Naive thymus-derived CD4-positive, alpha-beta T cell (primary cell): ENCODE measurements at places on chromosomes 4 and X.

DNA sequence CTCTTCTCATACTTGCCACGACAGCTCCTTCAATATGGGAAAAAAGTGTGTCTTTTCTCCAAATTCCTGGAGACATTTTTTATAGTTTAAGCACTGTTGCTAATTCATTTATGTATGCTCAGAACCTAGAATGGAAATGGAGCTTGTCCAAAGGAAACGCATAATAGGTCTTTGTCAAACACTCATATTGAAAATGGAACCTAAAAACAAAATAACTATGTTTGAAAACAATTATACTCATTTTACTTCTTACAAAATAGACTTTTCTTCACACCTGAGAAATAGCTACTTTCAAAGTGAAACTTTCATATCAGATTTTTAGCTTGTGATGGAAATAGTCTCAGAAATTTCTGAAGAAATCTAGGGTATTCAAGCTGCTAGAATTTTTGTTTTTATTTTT, 529.7 kb upstream of the BOD1L1 start:
- DNase-seq: no peak

DNA sequence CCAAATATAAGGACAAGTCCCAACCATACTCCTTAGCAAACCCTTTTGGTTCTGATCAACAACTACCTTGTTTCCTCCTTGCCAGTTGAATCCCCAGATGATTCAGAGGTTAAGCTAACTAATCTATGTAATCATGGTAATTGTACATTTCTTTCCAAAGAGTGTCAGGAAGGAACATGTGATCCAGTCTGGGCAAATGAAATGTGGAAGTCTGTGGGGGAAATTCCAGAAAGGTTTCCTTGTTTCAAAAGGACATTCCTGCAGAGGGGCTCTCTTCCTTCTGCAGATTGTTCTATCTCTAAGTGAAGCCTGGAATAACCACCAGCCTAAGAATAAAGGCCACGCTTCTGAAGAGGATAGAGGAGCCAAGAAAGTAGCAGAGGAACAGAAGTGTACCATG, 7.0 kb downstream of the PRSS12 start:
- DNase-seq: no peak

- DNase-seq: no peak
Measured at GRCh38 chr4:138909587-138909986, 106.0 kb upstream of the NOCT start.

DNA sequence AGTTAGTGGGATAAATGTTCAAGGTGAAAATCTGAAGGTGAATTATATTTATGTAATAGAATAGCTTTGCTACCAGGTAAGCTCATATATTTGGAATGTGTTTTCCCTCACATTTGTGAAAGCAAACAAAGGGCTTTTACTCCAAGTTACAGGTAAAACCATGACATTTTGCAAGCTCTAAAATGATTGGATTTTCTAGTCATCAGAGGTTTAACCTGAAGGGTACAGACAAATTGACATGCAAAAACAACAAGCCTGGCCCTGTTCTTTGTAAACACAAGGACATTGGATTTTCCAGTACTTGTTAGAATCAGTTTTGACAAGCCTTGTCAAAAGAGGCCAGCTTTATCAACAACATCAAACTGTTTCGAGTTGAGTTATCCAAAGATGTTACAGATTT, 51.7 kb downstream of the ZFX start:
- DNase-seq: no peak

DNA sequence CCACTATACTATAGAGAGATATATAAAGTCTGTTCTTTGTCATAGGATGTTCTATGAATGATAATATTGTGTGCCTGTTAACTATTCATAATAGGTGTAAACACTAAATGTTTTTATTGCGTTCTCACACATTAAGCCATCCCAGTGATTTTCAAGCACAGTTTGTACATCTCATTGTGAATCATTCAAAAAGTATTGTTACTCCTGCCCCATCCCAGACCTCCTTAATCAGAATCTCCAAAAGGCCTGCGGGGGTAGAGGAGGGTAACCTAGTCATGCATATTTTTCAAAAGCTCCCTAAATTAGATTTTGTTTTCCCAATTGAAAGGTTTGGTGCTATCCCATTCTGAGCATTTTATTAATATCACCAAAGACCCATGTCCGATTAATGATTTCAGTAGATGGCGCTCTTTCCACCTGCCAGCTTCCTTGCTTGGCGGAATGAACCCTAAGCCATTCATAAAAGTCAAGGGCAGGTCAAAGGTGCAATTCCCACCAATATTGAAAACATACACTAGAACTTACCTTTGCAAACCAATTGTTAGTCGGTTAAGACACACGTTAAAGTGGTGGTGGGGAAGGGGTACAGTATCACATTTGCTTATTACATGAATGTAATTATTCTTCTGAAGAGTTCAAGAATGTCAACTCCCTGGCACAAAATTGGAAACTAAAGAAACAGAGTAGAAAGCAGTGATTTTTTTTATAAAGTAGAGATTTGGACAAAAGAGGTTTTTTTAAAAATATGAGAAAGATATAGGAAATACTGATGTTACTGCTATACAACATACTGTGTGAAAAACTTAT, 5.8 kb upstream of the TET2 start:
- peak; percentile 62 for DNase-seq

DNA sequence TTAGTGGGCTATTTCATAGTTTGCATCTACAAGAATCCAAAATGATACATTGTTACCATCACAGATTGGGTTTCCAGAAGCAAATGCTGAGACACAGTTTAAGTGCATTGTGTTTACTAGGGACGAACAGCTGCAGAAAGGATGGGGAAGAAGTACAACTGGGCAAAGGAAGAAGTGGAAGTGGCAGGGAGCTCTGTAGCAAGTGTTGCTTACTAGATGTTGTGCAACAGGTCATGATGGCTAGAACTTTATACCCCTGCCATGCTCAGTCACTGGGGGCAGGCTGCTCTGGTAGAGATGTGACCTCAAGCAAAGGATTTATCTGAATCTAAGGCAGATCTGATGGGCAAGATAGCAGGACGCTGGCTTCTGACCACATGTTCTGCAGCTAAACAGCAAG, 76.1 kb upstream of the EMCN start:
- DNase-seq: no peak

DNA sequence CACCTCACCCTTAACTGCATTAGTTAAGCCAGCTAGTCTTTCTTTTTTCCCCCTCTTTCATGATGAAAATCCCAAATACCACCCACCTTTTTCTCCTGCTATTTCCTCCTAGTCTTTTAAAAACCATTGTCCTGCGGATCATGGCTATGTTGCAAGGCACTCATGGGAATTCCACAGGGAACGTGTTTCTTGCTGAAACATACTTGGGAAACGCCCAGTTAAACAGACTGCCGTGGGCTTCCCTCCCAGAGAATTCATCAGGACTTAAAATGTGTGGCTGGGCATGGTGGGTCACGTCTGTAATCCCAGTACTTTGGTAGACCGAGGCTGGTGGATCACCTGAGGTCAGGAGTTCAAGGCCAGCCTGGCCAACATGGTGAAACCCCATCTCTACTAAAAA, 32.2 kb downstream of the XG start:
- DNase-seq: no peak

DNA sequence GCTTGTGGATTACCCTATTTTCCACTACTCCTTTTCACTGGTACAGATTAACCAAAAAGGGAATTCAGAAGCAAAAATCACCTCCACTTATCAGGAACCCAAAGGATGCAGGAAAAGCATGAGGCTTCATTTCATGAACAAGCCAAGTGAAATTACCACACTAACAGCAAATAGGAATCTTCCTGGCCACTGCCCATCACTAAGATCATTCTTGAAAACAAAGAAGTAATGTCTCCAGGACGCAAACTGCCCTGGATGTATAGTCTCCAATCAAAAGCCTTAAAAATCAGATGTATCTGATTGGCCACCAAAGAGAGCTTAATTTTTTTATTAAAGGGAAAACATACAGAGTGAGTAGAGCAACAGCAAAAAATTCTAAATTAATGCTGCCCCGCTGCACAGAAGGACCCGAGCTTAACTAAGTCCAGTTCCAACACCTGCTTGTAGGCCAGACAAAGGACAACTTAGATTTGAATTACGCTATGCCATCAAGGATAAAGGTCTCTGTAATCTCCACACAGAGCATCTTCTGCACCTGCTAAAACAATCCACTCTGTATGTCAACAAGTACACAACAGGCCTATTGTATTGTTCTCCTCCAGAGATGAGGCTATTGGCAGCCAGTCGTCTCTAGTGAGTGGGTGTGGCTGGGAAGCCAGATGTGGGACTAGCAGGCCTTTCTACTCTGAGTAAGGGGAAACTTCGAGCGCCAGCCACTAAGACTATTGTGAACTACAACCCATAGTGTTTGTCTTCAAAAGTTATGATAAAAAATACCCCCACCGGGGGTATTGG, 12.4 kb downstream of the ZDHHC9 start:
- DNase-seq: no peak

DNA sequence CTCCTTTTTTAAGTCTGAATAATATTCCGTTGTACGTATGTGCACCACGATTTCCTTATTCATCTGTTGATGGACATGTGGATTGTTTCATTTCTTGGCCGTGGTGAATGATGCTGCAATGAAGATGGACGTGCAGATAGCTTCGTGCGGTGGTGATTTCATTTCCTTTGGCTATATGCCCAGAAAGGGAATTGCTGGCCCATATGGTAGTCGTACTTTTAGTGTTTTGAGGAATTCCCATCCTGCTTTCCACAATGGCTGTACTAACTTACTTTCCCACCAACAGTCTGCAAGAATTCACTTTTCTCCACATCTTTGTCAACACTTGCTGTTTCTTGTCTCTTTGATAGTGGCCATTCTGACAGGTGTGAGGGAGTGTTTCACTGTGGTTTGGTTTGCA, 12.8 kb downstream of the ZFP42 start:
- DNase-seq: no peak

GRCh38 chrX:133638285-133638684, 223.0 kb upstream of the GPC4 start:
- no peak for DNase-seq

DNA sequence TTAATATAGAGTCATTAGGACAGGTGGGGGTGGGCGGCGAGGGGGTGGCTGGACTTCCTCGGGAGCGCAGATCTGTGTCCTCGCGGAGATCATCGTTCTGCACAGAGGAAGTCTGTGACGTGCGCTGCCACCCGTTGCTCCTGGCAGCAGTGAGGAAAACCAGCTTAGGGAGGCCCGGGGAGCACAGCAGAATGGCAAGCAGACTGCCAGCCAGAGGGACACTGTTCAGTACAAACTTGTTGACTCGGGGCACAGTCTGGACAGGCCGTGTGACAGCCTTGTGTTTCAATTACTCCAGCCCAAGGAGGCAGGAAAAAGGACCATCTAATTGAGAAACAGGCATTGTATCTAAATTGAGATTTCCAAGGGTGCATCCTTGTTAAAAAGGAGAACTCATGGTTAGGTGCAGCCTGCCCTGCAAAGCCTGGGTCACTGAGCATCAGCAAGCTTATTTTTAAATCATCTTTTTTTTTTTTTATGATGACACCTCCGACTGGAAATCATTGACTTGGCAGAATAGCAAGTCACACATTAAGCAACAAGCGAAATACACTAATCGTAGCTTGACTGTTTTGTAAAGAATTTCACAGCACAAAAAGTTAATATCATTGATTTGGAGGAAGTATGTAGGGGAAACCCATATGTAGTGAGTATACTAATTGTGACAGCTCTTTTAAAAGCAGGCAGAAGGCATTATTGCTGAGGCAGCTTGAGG, 512.0 kb upstream of the FAT1 start:
- DNase-seq: no peak

DNA sequence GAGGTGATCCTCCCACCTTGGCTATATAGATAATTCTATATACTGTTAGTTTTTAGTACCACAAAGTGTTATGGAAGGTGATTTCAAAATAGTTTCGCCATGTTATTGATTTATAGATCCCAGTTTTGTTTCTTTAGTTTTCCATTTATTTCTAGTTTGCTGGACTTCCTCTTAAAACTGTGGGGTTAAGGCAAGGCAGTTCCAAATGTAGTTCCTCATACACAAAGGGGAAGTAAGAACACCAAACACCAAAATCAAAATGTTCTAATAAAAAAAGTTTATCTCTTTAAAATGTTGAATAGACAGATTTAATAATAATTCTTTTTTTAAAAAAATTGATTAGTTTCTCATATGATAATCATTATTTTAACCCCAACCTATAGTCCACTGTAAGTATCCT, 6.8 kb upstream of the CISD2 start:
- no peak for DNase-seq

- DNase-seq: no peak
Measured at GRCh38 chr4:183175631-183176232, 76.7 kb downstream of the WWC2 start.

DNA sequence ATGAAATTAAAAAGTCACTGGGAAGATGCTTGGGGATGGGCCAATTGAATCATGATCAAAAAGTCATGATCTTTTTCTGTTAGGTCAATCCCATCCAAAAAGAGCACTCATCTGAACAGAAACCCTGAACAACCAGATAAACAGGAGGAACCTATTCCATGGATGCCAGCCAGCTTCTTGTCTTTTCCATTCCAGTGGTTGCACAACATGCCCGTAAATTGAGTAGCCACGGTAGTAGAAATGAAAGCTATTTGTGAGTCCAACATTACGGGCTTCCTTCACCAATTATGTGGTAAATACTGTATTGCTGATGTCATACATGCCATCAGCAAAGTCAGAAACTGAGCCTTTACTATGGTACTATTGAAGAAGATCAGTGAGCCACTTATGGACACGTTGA, 982.4 kb upstream of the HS3ST1 start:
- no peak for DNase-seq

DNA sequence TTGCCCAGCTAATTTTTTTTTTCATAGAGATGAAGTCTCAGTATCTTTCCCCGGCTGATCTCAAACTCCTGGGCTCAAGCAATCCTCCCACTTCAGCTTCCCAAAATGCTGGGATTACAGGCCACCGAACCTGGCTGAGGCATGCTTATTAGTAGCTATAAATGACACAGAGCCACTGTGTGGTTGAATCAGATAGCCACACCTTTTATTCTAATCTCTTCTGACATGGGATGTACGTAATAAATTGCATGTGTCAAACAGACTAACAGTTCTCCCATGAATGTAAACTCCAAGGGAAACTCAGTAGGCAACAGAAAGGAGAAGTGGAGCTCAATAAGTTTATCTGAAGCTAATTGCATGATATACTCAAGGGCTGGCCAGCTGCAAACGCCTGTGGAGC, 139.8 kb upstream of the VCX3A start:
- no peak for DNase-seq

DNA sequence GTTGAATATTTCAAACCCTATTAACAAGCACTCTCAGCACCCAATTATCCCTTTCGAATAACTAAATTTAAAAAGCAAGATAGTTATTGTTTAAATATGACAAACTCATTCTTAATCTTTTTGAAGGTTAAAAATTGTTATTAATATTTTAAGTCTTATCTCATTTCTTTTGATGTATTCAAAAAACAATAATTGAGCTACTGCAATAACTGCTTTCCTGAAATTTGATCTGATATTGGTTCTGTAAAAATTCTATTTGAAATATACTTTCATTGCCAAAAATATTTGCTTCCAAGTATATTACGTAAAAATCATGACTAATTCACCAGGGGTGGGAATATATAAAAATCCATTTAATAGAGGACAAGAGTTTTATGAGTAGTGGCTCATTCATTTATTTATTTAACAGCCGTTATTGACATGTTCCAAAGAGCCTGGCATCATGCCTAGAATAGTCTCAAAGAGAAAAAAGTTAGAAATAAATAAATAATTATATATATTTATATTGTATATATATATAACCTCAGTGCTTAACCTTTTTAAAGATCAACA, 34.4 kb downstream of the GLRA3 start:
- no peak for DNase-seq
